ENCODE measurements at places on chromosomes 12 and 14.

- no peak for DNase-seq
- H3K27me3 ChIP-seq: no peaks in the 10 kb centered on the region
- H3K4me1 ChIP-seq: no peaks in the 10 kb centered on the region
- H3K27ac ChIP-seq: no peak overlapping the region
- peaks cover 68% of the 10 kb centered on the region for H3K36me3 ChIP-seq
- H3K4me3 ChIP-seq: no peak overlapping the region
Measured at GRCh38 chr14:58265401-58265800, 20.8 kb downstream of the PSMA3 start.

DNA sequence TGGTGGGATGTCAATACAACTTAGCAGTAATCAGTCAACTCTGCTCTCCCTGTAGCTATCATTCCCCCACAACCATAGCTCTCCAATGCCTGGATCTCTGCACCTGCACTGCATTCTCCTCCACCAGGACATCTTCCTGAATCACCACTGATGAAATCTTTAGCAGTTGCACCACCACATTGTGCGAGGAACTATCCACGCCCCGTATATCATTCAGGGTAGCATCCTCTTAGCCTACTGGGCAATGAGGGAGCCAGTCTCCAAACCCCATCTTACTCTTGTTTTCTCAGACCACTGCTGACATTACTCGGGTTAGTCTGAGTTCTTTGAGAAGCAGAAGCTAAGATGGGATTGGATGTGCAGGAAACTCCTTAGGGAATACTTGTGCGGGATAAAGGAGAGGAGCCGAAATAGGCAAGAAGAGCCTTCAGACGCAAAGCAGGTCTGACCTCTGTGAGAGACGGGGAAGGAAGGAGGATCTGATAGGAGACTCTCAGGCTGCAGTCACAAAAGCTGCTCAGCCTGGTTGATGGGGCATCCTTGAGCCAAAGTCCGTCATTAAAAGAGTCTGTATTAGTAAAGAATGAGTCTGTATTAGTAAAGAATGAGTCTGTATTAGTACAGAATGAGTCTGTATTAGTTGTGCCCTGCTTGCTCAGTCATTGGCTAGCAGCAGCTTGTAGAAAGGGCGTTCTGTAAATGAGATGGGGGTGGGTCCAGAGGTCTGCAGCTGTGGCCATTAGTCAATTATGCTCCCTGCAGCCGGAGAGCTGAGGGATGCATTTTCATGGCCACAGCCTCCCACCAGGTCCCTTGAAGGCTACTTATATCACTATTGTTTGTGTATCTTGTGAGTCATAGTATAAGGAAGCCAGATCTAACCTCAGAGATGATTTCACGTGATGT lies 49.6 kb upstream of the RASSF3 start:
- H3K4me1 ChIP-seq: no peaks in the 10 kb centered on the region
- H3K4me3 ChIP-seq: no peak overlapping the region
- no peaks in the 10 kb centered on the region for H3K36me3 ChIP-seq

DNA sequence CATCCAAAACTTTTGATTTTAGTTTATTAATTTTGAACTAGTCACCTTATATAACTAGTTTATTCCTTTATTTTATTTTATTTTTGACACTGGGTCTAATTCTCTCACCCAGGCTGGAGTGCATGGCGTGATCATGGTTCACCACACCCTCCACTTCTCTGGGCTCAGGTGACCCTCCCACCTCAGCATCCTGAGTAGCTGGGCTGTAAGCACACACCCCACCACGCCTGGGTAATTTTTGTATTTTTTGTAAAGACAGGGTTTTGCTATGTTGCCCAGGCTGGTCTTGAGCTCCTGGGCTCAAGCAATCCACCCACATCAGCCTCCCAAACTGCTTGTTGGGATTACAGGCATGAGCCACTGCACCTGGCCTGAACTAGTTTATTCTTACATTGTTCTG lies 17.3 kb downstream of the PCNX1 start:
- peaks cover 91% of the 10 kb centered on the region for H3K4me1 ChIP-seq
- H3K4me3 ChIP-seq: no peak overlapping the region
- DNase-seq: no peak
- no peaks in the 10 kb centered on the region for H3K36me3 ChIP-seq

DNA sequence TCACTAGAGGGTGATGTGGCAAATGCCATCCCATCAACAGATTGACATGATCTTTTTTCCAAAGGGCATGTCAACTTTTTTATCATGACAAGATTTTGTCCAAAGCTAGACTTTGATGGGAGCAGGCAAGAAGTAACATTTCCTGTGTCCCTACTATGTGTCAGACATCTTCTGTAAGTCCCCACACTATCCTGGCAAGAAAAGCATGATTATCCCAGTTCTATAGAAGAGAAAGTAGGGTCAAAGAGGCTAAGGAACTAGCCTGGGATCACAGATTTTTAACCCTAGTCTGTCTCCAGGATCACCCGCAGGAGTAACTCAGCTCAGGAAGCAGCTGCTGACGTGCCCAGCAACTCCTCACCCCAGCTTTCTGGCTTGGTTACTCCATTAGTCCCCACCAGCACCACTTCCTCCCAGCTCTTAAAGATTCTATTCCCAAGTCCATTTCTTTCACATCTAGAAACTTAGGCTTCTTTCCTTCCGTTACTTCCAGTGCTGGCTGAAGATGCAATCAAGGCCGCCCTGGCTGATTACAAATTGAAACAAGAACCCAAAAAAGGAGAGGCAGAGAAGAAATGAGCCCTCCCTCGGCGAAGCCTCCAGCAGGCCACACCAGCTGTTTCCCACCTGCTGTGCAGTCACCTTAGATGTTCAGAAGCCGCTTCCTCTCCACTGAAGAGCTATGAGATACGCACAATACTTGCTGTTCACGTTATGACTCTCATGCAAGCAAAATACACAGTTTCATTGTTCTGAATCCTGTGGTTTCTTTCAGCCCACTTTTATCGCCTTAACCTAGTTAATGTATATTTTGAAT lies 6.2 kb downstream of the ISCU start:
- H3K36me3 ChIP-seq: peaks cover 38% of the 10 kb centered on the region
- peaks cover 81% of the 10 kb centered on the region for H3K4me1 ChIP-seq
- DNase-seq: peak; percentile 81
- peak overlapping the region; percentile 52 for H3K27ac ChIP-seq
- H3K27me3 ChIP-seq: no peaks in the 10 kb centered on the region

GRCh38 chr12:46515829-46516228 lies 143.3 kb upstream of the SLC38A2 start:
- no peak overlapping the region for H3K27ac ChIP-seq
- no peaks in the 10 kb centered on the region for H3K36me3 ChIP-seq
- DNase-seq: no peak
- peaks cover 12% of the 10 kb centered on the region for H3K4me1 ChIP-seq
- no peak overlapping the region for H3K4me3 ChIP-seq
